ENCODE measurements at places on chromosomes 3 and 15.

- DNase-seq: no peak
Observed at GRCh38 chr15:69854001-69854400, 243.7 kb downstream of the TLE3 start.

- no peak for DNase-seq
Observed at GRCh38 chr15:61184431-61184830, 44.7 kb downstream of the RORA start.

GRCh38 chr3:123480428-123480827, 31.5 kb upstream of the ADCY5 start:
- DNase-seq: no peak

- DNase-seq: no peak
Observed at GRCh38 chr15:78797951-78798350, 13.3 kb downstream of the ADAMTS7 start.

GRCh38 chr3:171841620-171842000, 1.5 kb upstream of the TMEM212 start:
- DNase-seq: no peak

All from smooth muscle cell of the brain vasculature (primary cell).